NCI-H1092 (cell line): ENCODE measurements at places on chromosomes 7 and 10.
A peak's percentile ranks its signal among the peaks of the same experiment; 100 is the strongest.

GRCh38 chr10:3537518-3537917 is 247.5 kb downstream of the KLF6 start:
- no peak for DNase-seq

DNA sequence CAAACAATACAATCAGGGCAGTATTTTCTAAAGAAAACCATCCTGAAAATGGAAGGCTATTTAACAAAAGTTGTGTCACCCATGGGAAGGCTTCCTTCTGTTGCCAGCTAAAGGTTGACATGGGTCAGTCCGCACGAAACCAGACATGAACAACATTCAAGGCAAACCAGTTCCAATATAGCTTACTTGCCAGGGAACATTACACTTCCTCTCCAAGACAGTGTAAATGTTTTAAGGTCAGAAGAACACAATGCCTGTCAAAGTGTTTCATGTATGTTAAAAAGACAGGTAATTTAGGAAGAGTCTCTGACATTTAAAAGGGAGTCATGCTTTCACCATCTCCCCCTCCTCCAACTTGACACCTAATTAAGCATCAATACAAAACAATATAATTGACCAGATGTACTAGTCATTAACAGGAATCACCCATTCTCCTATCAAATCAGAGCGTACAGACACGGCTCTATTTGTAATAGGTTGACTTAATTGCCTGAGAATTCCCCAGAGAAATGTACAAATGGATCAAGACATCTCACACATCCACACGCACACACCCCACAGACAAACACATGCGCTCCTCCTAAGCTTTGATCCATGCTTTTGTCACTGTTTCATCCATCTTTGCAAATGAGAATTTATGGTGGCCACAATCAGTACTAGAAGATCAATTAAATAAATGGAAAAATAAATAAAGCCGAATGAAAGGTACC is 69.5 kb downstream of the CACNA2D1 start:
- peak; percentile 30 for DNase-seq

DNA sequence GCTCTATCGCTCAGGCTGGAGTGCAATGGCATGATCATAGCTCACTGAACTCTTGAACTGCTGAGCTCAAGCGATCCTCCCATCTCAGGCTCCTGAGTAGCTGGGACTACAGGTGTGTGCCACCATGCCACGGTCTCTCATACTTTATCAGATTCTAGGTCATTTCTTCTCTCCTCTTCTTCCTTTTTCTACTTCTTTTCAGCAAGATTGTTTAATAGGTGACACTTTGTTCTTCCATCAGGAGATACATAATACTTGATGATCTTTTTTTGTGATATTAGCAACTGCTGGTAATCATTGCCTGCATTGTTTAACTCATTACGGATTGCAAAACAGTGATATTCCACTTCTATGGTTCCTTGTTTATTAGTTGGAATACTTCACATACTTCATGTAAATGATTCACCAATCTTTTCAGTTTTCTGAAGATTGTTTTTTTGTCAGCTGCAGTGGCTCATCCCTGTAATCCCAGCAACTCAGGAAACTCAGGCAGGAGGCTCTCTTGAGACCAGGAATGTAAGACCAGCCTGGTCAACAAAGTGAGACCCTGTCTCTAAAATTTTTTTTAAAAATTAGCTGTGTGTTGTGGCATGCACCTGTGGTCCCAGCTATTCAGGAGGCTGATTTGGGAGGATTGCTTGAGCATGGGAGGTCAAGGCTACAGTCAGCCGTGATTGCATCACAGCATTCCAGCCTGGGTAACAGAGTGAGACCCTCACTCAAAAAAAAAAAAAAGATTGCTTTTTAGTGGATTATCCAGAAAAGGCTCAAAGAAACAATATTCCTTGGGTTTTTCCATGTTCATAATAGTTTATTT is 36.2 kb upstream of the CHST3 start:
- DNase-seq: no peak

DNA sequence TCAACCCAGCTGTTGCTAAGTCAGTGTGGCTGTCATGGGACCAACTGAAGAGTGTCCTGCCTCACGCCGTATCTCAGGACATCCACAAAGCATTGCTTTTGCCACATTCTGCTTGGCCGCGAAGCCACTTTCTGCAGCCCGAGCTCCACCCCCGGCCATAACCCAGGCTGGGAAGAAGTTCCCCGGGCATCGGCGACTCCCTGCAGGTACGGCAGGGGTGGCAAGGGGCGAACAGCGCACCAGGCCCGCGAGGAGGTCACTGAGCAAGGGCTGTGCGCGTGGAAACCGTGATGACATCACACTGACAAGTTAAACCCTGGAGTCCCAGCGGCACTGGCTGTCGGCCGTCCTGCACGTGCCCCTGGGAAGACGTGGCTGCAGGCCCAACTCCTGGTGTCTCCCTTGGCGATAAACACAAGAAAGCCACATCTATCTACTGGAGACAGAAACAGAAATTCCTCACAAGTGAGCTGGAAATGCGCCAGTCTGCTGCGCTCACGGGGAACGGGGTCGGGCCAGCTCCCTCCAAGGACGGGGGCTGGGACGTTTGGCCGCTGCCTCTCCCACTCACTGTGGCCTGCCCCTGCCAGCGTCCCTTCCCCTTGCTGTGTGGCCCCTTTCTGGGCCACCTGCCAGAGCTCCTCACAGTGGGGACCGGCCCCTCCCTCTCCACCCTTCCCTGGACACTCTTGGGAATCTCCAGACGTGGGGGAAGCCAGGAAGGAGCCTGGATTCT is 326.3 kb downstream of the DNAJB6 start:
- DNase-seq: no peak

GRCh38 chr10:47379901-47380300 is 4.2 kb downstream of the ZNF488 start:
- DNase-seq: no peak

GRCh38 chr7:83413831-83414230 is 235.1 kb downstream of the SEMA3E start:
- DNase-seq: peak; percentile 58

DNA sequence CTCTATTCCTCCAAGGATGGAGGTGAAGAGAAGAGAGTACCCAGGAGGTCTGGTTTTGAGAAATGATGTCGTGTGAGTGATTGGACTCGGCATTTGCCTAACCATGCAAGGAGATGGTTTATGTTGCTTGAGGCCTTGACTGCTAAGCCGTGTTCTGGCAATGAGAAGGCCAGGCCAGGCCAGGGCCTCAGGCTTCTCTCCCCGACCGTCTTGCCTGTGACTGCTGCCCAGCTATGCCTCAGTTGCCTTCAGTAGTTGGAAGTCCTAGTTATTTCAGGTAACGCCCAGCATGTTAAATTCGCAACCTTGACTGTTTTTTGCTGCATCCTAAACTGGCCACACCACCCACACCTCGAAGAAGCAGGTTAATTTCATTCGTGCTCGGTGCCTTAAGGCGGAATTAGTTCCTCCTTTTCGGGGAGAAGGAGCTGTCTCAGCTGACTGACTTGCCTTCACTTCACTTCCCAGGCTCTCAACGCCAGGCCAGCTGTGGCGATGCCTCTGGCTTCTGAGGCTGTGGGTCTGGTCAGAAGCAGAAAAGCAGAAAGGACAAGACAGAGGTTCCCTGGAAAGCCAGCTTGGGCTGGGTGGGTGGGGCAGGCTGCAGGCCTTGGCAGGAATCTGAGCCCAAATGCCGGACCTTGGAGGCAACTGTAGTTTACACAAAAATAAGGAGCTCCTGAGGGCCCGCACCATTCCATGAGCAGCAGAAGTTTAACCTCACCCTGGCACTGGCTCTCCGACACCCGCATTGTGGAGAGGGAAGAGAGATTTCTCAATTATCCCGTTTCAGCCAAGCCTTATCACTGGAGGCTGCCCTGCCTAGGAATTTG is 61.9 kb upstream of the SAMD8 start:
- no peak for DNase-seq

DNA sequence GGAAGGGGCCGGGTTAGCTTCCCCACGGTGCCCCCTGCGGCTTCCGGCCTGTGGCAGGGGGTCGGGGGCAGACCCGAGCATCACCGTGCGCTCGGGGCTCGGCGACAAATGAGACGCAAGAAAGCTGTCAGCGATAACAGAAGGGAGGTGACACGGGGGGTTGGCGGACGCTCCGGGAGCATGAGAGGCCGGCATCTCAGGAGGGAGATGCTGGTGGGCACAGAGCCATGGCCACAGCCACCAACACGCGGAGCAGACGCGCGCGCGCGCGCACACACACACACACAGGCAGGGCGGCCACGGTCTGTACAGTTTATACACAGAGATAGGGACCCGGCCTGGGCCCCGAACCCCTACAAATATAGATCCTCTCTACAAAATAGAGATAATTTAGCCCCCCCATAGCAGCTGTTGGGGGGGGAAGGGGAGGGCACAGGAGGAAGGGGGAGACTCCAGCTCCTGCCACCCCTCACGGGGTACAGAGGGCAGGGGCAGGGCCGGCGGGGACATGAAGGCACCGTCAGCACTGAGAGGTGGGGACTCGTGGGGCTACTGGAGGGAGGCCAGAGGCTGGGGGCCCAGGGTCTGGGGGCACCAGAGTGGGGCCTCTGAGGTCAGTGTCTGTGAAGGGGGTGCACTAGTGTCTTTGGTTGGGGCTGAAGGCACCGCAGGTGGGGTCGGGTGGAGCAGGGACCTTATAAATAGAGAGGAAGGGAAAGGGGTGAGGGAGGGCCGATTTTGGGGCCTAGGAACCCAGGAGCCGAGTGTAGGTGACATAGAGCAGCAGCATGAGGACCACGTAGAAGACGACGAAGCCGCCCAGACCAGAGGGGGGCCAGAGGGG is 884 bp upstream of the SAP25 start:
- DNase-seq: no peak

- DNase-seq: no peak
Measured at GRCh38 chr7:77382532-77382931, 33.6 kb downstream of the GSAP start.

- no peak for DNase-seq
Measured at GRCh38 chr7:156014808-156015207, 202.5 kb upstream of the SHH start.

DNA sequence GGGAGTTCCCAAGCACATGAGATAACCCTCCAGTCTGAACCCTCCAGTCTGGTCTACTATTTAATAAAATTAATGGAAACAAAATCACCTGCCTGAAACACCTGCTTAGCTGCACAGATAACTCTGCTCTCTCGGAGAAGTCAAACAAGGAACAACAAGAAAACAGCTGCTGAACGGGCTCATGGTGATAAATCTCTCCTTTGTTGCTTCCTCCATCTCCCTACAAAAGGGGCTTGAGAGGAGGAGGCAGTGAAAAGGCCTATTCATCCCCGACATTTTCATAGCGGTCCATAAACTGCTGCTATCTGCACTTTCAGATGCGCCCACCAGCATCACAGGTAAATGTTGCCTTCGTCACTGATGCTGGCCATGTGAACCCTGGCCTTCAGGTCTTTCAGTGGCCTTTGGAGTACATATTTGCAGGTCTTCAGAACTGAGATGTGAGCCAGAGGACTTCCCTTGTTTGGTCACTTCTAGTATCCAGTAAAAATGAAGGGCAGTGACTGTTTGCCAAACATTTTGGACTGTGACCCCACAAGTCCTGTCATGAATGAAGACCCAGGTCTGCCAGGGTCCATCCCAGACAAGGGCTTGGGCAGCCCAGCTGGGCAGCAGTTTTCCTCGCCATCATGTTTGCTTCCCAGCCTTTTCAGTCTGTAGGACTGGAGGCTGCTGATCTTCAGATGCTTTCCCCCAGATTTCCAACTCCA is 15.9 kb downstream of the FKBP6 start:
- DNase-seq: no peak

GRCh38 chr10:100878291-100878910 is 34.4 kb upstream of the SLF2 start:
- DNase-seq: peak; percentile 27

- no peak for DNase-seq
Measured at GRCh38 chr10:30704026-30704600, 74.6 kb upstream of the LYZL2 start.

- DNase-seq: no peak
Measured at GRCh38 chr7:145168427-145168826, 332.6 kb upstream of the TPK1 start.

GRCh38 chr7:20737840-20738448 is 48.7 kb downstream of the SP8 start:
- DNase-seq: peak; percentile 44

DNA sequence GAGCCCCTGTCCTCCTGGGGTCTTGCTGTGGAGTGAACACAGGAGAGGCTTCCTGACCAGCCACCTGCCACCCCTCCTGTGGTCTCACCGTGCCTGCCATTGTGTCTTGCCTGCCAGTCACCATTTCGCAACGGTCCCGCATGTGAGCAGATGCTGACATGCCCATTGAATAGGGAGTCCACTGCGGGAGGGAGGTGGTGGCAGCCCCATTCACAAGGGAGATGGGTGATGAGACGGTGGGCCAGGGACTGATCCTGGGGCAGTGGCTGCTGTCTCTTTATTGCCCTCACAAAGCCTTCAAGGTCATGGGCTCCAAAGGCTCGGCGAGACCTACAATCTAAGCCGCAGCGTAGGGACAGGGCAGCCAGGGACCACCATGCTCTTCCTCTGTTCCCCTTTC is 76.0 kb upstream of the NPTX2 start:
- DNase-seq: no peak

DNA sequence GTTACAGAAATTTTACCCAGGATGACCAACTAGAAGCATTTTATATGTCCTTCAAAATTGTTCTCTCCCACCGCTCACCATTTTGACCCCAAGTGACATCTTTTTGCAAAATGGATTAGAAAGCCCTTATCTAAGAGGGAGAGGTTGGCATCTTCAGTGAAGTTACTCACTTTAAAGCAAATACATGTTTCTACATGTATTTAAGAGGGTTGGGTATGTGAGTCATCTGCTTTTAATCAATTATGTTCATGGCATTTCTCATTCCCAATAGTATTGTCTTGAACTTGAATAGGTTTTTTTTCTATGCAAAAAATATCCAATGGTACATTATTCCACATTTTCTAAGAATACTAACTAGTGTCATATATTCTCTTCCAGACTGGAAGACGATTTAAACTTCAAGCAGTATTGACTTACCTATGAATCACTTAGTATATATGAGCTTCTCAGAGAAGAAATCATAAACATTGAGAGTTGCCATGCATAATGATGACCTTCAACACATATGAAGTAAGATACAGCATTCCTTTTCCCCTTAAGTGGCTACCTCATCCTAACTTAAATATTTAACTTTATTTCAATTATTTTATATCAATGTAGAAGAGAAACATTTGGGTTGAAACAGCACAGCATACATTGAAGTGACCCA is 132.8 kb downstream of the POLR1F start:
- DNase-seq: no peak

DNA sequence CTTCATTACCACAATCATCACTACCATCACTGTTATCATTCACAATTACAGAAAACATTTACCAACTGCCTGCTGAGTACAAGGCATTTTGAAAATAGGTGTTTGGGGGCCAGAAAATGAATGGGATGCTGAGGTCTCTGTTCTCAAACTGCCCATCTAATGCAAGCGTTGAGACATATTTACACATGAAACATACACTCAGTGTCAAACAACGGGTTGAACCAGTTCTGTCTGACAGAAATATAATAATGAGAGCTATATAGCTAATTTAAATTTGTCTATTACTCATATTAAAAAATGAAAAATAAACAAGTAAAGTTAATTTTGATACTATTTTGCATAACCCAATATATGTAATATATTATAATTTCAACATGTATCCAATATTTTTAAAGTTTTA is 303.1 kb downstream of the KCNMA1 start:
- DNase-seq: no peak
